T-helper 17 cell (primary cell): ENCODE measurements at places on chromosomes 1 and 21.

DNA sequence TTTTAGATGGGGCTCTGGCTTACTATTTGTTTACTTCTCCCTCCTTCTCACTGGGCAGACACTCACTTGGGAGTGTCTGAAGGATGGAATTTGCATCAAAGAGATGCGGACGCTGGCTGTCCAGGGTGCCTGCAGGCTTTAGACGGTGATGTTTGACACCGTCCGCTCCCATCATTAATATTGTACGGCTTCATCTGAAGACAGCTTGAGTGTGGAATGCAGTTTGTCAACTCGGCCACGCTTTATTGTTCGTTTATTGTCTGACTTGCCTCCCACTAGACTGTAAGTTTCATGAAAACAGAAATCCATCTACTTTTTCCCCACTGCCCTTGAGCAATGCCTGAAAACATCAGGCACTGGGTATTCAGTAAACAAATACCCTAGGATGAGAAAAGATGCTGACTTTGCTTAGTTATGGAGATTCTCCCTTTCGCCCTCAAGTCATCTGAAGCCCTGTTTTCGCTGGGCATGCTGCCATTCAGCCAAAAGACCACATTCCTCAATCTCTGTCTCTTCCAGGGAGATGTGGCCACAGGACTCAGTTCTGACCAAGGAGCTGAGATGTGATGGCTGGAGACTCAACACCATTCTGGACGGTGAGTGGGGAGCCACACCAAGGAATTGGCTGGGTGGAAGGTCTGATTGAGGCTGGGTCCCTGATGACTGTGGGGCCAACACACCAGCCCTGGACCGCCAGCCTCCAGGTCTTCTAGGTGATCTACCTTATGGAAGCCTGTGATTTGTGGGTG is 87.6 kb downstream of the BCAR3 start:
- DNase-seq, result no peak

DNA sequence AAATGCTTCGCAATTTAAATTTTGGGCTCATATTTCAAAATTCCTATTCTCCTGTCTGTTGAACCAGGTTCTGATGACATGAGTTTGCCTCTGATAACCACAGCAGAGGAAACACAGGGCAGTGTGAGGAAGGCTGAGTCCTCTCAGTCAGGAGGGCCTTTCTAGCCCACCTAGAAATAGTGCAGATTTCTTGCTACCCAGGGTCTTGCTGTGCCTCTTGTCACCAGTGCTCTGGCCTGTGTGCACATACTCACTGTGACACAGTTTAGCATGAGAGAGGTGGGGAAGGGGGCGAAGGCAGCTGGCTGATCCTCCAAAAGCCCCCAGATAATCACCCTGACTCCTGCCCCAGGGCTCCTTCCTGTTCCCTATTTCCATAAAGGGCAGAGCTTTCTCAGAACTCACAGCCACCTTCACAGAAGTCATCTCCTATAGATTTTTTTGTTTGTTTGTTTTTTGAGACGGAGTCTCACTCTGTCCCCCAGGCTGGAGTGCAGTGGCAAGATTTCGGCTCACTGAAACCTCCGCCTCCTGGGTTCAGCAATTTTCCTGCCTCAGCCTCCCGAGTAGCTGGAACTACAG is 23.7 kb downstream of the ERRFI1 start:
- DNase-seq, result no peak

GRCh38 chr1:96474985-96475743 is 246.4 kb upstream of the PTBP2 start:
- DNase-seq, result no peak

DNA sequence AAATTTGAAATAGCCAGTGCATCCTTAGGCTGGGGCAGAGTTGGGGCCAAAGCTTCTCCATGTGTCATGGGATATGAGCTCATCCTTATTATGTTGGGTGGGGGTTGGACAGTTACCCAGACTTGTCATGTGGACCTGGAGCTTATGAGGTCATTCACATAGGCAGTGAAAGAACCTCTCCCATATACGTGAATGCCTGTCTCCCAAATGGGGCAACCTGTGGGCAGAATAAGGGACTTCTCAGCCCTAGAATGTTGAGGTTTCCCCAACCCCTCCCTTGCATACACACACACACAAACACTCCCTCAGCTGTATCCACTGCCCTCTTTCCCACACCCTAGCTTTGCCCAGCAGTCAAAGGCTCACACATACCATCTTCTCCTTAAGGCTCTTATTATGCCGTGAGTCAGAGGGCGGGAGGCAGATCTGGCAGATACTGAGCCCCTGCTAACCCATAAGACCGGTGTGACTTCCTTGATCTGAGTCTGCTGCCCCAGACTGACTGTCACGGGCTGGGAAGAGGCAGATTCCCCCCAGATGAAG is 2.3 kb upstream of the IVL start:
- no peak for DNase-seq

- DNase-seq, result no peak
Measured at GRCh38 chr1:51203874-51204245, 32.2 kb upstream of the RNF11 start.

DNA sequence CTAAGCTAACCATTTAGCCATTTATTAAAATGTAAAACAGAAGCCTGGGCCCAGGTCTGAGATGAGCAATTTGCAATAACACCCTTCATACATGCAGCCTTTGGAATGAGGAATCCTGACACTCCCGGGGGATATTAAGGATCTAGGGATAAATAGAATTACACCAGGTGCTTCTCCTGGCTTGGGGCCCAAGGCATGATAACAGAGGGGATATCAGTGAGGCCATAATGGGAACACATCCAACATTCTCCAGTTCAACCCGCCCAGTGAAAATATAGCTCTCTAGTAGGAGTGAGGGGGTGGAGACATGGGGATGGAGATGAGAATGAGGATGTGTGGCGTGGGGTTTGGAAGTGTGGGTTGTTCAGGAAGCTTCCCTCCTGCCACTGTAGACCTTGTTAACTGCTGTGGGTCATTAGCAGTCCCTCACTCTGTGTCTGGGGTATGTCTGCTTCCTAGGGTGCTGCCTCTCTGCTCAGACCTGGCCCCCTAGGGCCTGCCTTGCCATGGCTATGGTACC is 57.9 kb upstream of the KANK4 start:
- no peak for DNase-seq

GRCh38 chr1:12056331-12056841 is 6.7 kb upstream of the TNFRSF8 start:
- no peak for DNase-seq

GRCh38 chr1:111515291-111516004 is 12.0 kb upstream of the ADORA3 start:
- no peak for DNase-seq

GRCh38 chr1:26530410-26530894 is 891 bp downstream of the RPS6KA1 start:
- no peak for DNase-seq

DNA sequence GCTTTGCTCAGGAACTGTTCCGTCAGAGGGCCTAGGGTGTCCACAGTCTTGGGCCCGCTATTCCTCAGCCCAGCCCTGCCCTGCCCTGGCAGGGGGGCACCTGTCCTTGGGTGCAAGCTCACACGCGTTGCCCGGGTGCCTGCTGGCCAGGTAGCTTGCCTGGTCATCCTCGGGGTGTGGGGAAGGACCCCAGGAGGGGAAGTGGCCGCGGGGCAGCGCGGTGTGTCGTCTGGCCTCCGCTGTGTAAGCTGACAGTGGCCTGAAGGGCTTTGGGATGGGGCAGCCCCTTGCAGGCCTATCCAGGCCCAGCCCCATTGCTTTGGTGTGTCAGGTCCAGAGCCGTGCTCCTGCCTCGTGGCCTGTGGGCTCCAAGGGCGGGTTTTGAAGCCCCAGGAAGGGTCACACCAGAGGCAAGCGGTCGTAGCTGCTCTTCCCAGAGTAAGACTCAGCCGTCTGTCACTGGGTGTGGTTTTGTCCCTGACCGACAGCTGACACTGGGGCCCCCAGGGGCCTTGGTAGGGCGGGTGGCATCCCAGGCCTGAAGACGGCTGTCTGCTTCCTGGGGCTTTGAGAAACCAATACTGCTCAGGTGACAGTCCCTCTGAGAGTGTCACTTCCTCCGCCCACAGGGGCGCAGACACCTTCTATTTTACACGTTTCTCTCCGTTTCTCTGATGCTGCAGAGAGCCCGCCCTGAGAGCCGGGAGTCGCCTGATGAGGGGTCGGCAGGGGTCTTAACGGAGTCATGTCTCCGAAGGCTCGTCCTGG is 72.1 kb downstream of the SKI start:
- peak; percentile 51 for DNase-seq

GRCh38 chr1:151908228-151908691 is 1.1 kb downstream of the THEM4 start:
- no peak for DNase-seq

DNA sequence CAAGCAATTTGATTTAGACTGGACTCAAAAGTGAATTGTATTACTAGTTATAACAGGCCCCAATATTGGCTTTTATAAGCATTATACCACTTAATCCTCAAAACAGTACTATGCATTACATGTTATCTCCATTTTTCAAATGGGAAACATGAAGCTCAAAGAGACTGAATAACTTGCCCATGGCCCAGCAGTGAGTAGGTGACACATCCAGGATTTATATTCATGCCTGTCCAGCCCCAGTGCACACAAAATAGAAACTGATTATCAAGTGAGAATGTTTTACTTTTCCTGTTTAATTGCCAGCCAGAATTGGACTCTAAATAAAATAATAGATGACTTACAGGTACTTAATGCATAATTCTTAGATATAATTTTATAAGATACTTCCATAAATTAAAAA is 82.9 kb downstream of the NIBAN1 start:
- no peak for DNase-seq

DNA sequence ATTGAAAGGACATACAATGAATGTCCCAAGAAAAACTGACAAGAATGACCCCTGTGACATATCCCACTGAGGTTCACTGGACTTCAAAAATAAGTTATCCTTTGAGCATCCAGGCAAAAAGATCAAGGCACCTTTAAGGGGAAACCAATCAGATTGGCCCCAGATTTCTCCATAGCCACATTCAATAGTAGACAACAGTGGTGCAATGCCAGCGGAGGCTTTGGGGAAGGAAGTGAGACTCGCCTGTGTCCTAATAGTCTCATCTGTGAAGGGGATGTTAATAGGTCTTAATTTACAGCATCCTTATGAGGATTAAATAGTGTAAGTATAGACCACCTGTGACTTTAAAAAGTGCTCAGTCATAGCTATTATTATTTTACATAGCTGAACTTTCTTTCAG is 21.5 kb downstream of the RPL5 start:
- no peak for DNase-seq

DNA sequence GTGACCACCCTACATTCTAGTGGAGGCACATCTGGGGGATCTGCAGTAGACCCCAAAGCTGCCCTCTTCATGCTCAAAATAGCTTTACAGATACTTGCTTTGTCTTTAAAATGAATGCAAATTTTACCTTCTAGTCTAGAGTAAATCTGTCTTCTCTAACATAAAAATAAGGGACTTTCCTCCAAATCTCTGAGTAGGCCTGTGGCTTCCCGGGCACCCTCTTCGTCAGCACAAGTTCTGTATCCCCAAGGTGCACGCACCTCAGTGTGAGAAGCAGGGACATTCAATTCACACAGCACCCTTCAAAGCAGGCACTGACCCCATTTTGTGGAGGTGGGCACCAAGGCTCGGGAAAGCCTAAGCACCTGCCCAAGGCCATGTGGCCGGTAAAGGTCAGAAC is 19.0 kb downstream of the MEF2D start:
- DNase-seq, result peak; percentile 24

GRCh38 chr1:19505693-19506457 is 20.5 kb upstream of the CAPZB start:
- no peak for DNase-seq

DNA sequence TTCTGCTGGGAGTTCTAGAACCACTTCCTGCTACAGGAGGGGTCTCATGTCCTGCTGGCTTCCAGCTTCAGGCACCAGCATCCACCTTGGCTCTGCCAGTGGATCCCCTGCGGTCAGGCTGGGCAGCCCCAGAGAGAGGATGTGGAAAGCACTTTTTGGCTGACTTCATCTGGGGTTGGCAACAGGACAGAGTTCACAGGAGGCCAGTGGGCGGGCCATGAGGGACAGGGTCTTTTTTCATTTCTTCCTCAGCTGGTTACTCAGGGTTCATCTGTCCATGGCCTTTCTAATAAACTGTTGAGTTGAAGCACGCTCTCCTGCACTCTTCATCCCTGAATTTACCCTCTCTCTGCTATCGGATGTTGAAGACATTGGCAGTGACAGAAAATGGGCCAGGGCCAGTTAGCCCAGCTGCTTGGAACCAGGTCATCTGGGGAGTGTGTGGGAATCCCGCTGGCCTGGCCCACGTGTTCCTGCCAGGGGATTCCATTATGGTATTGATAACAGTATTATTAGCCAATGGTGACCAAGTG is 45.2 kb downstream of the RPS6KA1 start:
- DNase-seq, result no peak

DNA sequence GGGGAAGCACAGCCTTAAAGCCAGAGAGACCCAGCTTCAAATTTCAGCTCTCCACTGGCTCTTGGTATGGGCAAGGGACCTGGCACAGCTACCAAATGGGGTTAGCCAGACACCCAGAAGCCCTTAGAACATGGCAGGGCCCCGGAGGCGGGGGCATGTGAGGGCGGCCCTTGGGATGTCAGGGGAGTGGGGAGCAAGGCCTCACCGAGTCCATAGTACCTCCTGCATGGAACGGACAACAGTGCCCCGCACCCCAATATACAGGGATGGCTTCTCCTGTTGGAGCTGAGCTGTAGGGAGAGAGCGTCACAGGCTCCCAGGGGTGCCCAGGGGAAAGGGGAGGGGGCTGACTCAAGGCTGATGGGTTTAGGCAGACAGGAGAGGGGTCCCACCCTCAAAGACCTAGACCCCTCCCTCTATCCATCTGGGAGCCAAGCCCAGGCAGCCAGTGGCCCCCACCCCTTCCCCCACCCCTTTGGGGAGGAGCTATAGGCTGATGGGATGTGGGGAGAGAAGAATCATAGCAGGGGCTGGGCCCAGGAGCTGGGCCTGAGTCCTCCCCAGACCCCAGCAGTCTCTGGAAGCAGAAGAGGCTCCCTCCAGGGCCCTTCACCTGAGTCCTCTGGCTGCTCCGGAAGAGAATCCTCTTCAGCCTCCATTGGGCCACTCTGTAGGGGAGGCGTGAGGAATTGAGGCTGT is 16.5 kb downstream of the SPOCD1 start:
- DNase-seq, result no peak

GRCh38 chr1:145991735-145992412 is 4.5 kb downstream of the TXNIP start:
- no peak for DNase-seq

- DNase-seq, result no peak
Measured at GRCh38 chr1:42933060-42933586, 25.5 kb downstream of the SLC2A1 start.
